Activated T-cell treated with anti-CD3 and anti-CD28 coated beads, Interleukin-2, amount 50 U/mL, for 48 hours (primary cell): ENCODE measurements at places on chromosomes 5 and 9.

- DNase-seq = no peak
Observed at GRCh38 chr5:5521478-5521877, 99.0 kb downstream of the ICE1 start.

GRCh38 chr9:77841739-77842386, 189.7 kb downstream of the GNAQ start:
- no peak for DNase-seq

GRCh38 chr9:75448281-75448680, 360.0 kb downstream of the OSTF1 start:
- DNase-seq = no peak

DNA sequence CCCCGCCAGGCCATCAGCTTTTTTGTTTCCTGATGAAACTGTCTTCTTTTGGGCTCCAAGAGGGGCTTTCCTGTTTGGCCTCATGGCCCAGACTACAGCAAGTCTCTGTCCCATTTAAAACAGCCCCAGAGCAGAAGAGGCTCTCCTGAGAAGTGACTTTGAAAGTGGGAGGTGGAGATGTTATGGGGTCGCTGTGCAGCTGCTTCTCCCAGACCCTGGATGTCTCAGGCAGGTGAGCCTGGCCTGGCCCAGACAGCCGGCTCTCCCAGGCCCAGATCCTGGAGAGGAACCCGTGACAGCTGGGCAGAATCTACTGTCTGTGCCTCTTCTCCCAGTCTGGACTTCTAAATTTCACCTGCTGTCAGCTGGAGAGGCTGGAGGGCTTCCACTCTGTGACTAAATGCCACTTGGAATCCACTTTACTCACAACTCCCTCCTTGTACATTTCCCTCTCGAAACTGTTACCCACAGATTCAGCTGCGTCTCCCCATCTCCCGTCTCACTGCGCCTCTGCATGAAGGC, 20.6 kb downstream of the FAM78A start:
- DNase-seq = no peak

- no peak for DNase-seq
Observed at GRCh38 chr9:98360176-98360708, 104.8 kb upstream of the TBC1D2 start.

DNA sequence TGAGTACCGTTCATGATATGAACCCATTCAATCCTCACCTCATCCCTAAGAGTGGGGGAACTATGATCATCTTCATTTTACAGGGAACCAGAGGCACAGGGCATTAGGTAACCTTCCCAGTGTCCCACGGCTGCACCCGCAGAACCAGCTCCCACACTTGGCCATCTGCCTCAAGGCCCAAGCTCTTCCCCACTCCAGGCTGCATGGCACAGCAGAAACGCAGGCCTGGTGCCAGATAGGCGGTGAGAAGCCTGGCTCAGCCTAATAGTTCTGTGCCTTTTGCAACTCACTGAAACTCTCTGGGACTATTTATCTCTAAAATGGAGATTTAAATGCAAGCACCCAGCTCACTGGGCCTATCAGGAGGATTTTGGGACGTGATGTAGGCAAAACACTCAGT, 90.8 kb upstream of the ZNF618 start:
- DNase-seq = no peak

DNA sequence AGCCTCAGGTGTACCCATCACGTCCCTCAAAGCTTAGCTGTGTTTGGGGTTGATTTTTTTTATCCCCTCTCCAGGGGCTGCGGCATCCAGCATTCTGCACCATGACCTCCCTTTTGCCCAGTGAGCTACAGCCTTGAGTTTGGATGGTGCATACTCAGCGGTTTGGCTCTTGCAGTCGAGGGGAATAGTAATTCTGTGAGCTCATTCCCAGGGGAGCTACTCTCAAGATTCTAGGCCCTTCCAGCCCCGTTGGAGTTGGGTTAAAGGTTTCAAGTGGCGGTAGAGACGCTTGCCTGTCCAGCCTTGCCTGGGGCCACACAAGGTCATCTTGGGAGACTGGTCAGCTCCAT, 102.2 kb upstream of the SPRY4 start:
- DNase-seq = no peak

DNA sequence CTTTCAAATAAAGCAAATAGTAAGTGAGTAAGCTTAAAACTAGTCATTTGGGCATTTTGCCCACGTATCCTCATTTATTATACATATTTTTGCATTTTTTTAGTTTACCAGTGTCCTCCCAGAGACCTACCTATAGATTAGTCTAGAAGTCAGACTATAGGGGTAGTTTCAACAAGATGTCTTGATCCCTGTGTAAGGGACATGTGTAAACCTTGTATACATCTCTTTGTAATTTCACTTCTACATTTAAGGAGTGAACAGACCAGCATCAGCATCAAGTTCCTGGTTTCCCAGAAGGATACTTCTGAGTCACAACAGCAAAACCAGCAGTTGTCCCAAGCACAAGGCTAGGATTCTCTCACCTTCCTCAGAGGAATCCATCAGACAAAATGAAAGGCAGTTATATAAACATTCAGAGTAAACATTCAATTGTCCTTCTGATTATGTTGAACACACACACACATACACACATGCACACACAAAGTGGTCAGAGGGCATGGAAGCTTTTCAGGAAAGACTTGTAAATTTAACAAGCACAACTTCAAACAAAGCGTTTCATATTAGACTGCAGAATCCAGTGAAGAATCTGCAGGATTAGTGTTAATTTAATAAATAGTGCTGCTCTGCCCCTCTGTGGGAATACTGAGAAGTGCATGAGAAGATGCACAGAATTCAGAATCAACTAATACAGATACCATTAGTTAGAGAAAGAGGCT, 55.4 kb downstream of the HINT1 start:
- DNase-seq = no peak

GRCh38 chr5:102628441-102629175, 126.5 kb upstream of the PAM start:
- DNase-seq = no peak

GRCh38 chr5:65087154-65087553, 318.4 kb downstream of the CWC27 start:
- DNase-seq = no peak

DNA sequence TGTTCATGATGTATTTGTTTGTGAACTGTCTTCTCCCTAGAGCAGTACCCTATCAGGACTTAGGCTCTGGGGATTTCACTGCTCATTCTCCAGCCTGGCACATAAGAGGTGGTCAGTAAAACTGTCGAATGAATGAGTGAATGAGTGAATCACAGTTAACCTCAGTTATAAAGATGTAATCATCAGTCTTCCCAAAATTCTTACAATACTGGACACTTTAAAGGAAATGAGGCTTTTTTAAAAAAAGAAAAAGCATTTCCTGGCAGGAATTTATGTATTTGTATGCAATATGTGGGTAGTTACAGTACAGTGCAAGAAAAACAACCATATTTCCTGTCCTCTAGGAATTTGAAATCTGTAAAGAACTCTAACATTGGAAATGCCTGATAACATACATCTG, 59.6 kb downstream of the RAI14 start:
- no peak for DNase-seq

DNA sequence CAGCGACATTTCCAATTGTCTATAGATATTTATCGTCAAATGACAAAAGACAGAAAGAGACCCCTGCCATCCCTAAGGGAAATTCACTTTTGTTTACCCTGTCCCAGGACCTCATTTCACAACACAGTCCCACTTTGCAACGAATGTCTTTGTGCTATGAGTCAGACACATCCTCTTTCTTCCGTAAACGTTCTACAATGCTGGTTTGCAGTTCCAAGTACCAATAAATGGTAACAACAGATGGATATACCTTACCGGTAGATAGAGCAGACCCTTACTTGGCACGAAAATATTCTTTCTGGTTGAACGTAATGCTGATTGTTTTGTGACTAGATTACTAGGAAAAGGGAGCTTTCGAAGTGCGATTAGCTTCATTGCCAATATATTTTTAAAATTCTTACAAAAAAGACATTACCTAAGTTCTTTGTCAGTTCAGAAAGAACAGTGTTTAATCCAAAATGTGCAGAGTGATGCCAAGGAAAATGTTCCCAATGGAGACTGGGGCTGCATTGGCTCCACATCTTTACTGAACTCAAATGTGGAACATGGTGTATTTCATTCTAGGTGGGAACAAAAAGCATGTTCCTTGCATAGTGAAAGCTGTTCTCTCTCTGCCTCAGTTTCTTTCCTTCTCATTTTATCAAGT, 202.5 kb upstream of the SLC27A6 start:
- DNase-seq = no peak
